H7 (cell line): ENCODE measurements at places on chromosomes 4 and X. TPM values are rescaled to one million over a fixed set of nuclear protein-coding genes. Genes with fewer than 3 reads are reported as not detected.

DNA sequence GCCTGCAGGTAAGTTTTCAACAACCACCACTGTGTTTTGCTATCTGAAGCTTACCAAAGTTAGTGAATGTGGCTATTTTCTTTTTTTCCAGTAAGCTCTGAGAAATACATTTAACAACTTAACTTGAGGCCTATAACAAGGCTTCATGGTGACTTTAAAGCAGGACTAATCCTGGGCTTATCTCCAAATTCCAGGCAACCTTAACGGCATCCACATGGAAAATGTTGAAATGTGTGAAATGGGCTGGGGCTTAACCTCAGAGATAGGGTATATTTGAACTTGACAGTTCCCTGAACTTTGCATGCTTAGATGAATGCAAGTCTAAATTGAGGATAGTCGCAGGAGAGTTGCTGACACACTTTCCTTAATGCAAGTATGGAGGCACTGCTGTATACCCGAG lies 539.2 kb downstream of the GALNTL6 start:
- no peak for DNase-seq

DNA sequence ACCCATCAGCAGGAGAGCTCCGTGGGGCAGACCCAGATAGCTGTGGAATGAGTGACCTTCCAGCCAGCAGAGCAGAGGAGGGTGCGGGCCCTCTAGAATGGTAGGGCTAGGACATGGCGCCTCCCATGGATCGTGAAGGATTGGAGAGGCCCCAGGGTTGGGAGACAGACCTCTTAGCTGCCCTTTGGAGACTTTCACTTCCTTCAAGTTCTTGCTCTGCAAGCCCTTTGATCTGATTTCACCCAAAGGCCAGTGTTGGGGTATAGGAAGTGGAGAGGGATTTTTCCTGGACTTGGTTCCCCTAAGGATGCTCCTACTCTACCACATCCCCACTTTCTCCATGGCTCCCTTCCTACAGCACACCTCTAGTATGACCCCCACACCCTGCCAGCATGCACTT lies 3.0 kb downstream of the SASH3 start:
- no peak for DNase-seq

Gene SLITRK2
- total RNA-seq: 0.37 and 0.83 TPM in 2 replicates

- DNase-seq: no peak
Measured at GRCh38 chr4:182555997-182556418, 312.8 kb downstream of the TENM3 start.

GRCh38 chr4:138567696-138568095 lies 325.5 kb upstream of the SLC7A11 start:
- no peak for DNase-seq
